Activated CD8-positive, alpha-beta memory T cell treated with anti-CD3 and anti-CD28 coated beads, Interleukin-2, amount 50 U/mL, for 4 hours (primary cell): ENCODE measurements at places on chromosomes 11 and 22.

- no peak for DNase-seq
These were observed 192.6 kb upstream of the E2F8 start for GRCh38 chr11:19433367-19433766.

DNA sequence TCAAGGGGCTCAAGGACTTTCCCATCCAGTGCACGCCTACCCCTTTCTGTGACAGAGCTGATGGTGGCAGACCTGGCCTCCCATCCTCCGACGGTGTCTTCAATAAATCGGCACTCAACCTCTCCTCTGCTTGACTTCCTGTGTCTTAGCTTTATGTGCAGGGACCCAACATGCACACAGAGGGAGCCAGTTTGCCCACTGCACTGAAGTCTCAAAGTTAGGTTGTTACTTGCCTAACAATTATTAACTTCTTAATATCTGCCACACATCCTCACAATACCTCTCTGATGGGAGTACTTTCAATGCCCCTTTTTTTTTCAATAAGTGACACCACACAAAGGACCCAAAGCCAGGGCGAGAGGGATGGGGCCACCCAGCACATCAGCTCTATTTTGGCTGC is 3.6 kb downstream of the IZUMO1R start:
- no peak for DNase-seq

- DNase-seq: no peak
These were observed 15.6 kb upstream of the RDX start for GRCh38 chr11:110311783-110312579.

- no peak for DNase-seq
These were observed 8.5 kb downstream of the BIK start for GRCh38 chr22:43118953-43119458.

DNA sequence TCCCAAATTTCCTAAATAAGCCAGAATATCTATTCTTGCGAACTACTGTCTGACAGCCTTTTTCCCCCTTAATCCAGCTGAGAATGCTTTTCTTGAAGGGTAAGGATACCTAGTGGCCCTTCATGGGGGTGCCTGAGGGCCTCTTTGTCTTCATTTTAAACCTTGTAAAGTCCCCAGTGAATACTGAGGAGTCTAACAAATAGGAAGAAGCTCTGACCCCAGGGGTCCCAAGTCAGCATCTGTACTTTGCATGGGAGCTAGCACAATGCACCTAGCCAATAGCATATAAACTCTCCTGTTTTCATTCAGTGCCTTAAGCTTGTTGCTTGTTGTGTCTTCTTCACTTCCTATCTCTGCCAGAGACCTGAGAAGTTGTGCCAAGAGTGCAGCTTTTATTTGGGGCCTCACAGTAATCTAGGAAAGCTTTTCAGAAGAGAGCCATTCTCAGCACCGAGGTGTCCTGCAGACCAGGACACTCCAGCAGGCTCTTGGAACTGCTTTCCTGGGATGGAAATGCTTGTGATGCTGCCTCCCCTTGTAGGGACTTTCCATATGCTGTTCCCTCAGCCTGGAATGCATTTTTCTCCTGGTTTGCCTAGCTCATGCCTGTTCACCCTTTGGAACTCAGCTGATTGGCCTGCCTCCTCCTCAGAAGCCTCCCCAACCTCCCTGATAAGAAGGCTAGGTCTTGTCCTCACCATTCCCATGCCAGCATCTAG is 37.2 kb downstream of the BMAL1 start:
- no peak for DNase-seq

DNA sequence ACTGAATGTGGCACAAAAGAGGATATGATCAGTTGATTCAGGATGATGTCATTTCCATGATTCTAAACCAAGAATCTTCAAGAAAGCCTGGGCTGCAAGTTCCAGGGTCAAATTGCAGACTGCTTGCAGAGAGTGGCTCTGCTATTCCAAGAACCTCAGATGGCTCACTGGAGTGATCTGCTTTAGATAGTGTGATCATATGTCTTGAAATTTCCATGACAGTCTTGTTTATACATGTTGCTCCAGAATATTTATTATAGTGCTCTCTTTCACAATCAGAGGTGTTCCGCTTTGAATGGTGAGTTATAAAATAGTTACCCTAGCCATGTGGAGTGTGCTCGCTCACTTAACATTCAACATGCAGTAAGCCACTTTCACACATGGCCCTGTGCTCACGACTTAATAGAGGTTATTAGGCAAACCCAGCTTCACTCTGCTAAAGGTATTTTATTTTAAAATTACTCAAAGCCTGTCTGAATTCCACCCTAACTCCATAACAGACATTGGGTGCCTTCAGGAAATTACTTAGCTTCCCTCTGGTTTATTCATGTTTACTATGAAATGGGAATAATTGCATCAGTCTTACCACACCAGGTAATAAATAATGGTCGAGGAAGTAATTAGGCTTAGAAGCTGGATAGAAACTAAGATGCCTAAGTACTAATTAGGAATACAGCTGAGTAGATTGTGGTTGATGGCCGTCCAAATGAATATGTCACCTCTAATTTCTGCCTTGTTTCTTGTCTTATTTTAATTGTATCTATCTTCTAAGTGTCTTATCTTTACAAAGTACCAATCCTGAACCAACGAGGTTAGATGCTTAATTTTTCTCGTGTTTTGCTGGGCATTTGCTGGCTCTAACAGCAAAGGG is 187.9 kb downstream of the ETS1 start:
- no peak for DNase-seq

DNA sequence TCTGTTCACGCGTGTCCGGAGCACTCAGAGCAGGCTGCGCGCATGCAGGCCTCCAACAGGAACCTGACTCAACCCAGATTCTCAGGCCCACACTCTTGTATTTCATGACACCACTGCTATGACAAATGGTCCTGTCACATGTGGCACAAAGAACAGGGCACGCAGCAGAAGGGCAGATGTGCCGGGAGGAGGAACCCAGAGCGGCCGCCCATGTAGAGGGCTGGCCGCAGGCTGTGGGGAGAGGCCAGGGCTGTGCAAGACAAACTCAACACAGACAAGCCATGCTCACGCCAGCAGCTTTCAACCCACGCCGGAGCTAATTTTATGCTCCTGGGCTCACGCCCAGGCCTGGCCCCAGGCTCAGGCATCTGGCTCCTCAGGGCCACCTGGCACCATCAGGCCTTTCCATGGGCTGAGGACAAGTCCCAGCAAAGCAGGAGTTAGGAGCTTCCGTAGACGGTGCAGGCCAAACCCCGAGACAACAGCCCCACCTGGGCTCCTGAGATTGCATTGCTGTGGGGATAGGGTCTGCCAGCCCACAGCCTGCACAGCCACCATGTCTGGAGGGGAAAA is 40.0 kb downstream of the DUSP8 start:
- no peak for DNase-seq

- no peak for DNase-seq
These were observed 3.9 kb upstream of the TRIM34 start for GRCh38 chr11:5620651-5621521.

DNA sequence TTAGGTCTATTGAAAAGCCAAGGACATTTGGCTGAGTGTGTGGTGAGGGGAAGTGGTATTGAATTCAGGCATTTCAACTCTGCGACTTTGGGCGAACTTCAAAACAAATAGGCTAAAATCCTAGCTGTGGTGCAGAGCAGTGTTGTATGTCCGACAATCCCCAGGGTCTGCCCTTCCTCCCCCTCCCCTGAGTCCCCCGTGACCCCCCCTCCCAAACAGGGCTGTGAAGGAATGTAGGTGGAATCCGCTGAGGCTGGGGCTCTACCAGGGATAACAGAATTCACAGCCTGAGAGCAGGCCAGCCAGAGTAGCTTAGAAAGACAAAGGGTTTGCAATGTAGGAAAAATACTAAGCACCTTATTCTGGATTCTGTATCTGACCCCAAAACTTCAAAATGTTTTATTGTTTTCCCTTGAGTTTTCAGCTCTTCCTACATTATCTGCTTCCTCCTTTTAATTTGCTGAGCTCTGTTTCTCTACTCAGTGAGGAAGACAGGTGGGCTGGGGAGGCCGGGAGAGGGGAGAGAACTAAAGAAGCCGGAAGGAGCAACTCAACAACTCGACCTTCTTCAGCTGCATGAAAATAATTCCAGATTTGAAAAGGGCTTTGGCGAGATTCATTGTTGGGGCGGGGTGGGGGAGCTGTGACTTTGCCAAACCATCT is 315.2 kb downstream of the BLID start:
- DNase-seq: no peak

DNA sequence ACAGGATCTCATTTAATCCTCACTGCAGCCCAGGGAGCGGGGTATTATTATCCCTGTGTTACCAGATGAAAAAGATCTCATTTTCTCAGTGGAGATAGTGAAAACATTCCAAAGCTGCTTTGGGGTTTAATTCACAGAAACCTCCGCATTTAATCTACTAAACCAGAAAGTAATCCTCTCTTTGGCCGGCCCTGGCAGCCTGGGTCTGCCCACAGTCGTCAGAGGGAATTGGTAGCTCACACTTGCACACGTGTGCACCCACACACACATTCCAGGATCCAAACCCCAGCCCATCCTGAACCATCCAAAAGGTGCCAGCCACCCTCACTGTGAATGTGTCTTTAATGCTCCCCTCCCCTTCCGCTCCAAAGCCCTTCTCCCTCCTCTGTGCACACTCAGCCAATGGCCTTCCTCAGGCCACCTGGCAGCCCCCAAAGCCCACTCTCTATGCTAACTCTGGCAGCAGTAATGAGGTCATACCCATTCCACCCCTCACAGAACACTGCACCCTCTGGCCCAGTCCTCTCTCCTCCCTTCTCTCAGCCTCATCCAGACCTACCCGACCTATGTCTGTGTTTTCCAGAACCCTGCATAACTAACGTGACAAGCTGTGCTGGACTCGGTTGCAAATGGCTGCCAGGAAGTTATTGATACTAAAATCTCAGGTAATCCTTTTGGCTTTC is 466.2 kb downstream of the SOX6 start:
- no peak for DNase-seq

- DNase-seq: no peak
These were observed 5.1 kb downstream of the EFEMP2 start for GRCh38 chr11:65867284-65868071.
